ENCODE measurements at places on chromosomes 1 and 21.
A peak's percentile ranks its signal among the peaks of the same experiment; 100 is the strongest.

DNA sequence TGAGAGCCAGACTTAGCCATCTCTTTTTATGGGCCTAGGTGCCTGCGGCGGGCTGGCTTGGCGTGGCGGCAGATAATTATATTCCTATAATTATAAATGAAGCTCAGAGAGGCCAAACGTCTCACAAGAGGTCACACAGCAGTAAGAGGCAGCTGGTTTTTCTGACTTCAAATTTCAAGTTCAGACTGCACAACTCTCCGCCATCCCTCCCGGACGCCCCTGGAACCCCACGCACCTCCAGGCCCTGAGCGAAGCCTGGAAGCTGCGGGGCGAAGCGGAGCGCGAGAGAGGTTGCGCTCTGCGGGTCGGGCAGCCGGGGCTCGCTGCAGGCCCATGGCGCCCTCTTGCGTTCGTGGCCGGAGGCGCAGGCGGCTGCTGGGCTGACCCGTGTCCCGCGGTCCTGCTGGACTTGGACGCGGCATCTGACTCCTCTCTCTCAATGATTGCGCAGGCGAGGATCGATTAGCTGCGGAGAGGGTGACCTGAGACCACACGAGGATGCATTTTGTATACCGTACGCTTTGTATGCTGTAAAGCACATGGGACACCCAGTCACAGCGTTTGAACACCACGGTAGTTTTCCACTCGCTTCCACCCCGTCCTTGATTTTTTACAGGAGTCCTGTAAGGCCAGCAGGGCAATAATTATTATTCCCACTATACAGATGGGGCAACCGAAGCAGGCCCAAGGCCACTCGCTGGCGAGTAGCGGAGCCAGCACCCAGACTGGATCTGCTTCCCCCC is 272.7 kb downstream of the FOXD2 start:
- H3K27ac ChIP-seq = no peak overlapping the region
- peaks cover 27% of the 10 kb centered on the region for H3K4me1 ChIP-seq
- peak overlapping the region; percentile 66 for H3K4me3 ChIP-seq
- H3K27me3 ChIP-seq = peaks cover 52% of the 10 kb centered on the region
- no peaks in the 10 kb centered on the region for H3K36me3 ChIP-seq

DNA sequence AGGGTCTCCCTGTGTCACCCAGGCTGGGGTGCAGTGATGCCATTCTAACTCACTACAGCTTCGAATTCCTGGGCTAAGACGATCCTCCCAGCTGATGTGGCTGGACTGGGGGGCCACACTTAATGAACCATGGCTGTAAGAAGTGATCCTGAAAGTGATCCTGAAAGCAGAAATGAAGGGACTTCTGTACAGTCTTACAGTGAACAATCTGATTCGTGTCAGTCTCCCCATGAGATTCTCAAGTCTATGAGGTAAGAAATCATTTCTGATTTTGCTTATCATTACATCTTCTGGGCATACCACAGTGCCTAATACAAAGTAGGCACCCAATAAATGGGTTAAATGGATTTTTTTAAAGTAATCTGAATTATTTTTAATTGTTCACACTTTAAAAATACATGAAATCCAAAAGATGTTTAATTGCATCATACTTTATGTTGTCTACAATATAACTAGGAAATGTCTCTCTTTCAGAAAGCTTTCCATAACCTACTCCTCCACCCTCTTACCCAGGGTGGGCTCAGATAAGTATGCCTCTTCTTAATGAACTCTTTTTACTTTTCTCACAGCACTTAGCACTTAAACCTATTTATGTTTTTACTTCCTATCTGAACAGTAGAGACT is 21.5 kb downstream of the TUT4 start:
- peaks cover 60% of the 10 kb centered on the region for H3K4me1 ChIP-seq
- no peak for DNase-seq
- peak overlapping the region; percentile 48 for H3K27ac ChIP-seq
- peaks cover 20% of the 10 kb centered on the region for H3K36me3 ChIP-seq
- no peak overlapping the region for H3K4me3 ChIP-seq
- H3K27me3 ChIP-seq = no peaks in the 10 kb centered on the region

- H3K36me3 ChIP-seq = peaks cover 5% of the 10 kb centered on the region
- H3K4me3 ChIP-seq = no peak overlapping the region
- H3K4me1 ChIP-seq = peaks cover under 1% of the 10 kb centered on the region
- H3K27ac ChIP-seq = no peak overlapping the region
- peak; percentile 41 for DNase-seq
Measured at GRCh38 chr1:43446881-43447835, 6.6 kb downstream of the HYI start.

DNA sequence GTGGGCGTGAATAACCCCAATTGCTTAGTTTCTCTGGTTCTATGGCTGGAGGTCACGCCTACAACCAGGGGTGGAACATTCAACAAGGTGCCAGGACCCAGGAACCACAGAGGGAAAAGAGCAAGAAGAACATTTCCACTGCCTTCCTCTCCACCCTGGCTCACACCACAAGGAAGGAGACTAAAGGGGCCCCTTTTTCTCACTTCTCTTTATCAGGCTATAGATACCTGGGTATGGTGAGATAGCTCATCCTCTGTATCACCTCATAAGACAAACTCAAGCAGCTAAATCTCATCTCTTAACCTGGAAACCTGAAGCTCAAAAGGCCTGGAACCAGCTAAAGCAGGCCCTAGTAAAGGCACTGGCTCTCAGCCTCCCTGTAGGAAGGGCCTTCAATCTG is 438.8 kb upstream of the OLFM3 start:
- no peaks in the 10 kb centered on the region for H3K36me3 ChIP-seq
- H3K4me3 ChIP-seq = no peak overlapping the region
- H3K27ac ChIP-seq = no peak overlapping the region
- H3K4me1 ChIP-seq = no peaks in the 10 kb centered on the region
- H3K27me3 ChIP-seq = no peaks in the 10 kb centered on the region

DNA sequence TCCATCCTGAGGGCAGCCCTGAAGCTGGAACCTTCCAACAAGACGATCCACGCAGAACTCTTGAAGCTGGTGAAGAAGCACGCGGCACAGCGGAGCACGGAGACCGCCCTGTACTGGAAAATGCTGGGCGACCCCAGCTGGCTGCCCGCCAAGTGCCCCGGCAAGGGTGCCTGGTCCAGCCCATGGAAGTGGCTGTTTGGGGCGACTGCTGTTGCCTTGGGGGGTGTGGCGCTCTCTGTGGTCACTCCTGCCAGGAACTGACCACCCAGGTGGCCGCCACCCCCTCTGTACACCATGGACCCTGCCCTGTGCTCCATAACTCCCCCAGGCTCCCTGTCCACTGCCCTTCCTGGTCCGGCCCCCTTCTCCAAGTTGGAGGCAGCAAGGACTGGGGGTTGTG is 90.8 kb downstream of the PPP1R12B start:
- no peak overlapping the region for H3K27ac ChIP-seq
- H3K4me3 ChIP-seq = no peak overlapping the region
- no peak for DNase-seq
- peaks cover 39% of the 10 kb centered on the region for H3K36me3 ChIP-seq

- H3K27ac ChIP-seq = no peak overlapping the region
- H3K36me3 ChIP-seq = no peaks in the 10 kb centered on the region
- H3K27me3 ChIP-seq = no peaks in the 10 kb centered on the region
- H3K4me1 ChIP-seq = no peaks in the 10 kb centered on the region
Measured at GRCh38 chr1:73181190-73181540, 898.8 kb upstream of the NEGR1 start.

GRCh38 chr1:180235077-180235501 is 5.0 kb downstream of the LHX4 start:
- no peak overlapping the region for H3K27ac ChIP-seq
- peaks cover 100% of the 10 kb centered on the region for H3K27me3 ChIP-seq
- H3K36me3 ChIP-seq = no peaks in the 10 kb centered on the region
- no peak for DNase-seq

- no peak for DNase-seq
- no peaks in the 10 kb centered on the region for H3K27me3 ChIP-seq
- H3K36me3 ChIP-seq = no peaks in the 10 kb centered on the region
- H3K4me1 ChIP-seq = no peaks in the 10 kb centered on the region
- H3K27ac ChIP-seq = no peak overlapping the region
Measured at GRCh38 chr1:116690849-116691406, 23.4 kb upstream of the IGSF3 start.

- H3K27me3 ChIP-seq = no peaks in the 10 kb centered on the region
- no peak for DNase-seq
- peaks cover 90% of the 10 kb centered on the region for H3K4me1 ChIP-seq
Measured at GRCh38 chr21:25563361-25564116, 43.7 kb downstream of the MRPL39 start.

GRCh38 chr1:17742583-17742982 is 12.6 kb upstream of the ACTL8 start:
- H3K27ac ChIP-seq = no peak overlapping the region
- H3K36me3 ChIP-seq = no peaks in the 10 kb centered on the region

Measured in spleen (tissue), 13 donors.